ENCODE measurements at places on chromosomes 6 and 20.

DNA sequence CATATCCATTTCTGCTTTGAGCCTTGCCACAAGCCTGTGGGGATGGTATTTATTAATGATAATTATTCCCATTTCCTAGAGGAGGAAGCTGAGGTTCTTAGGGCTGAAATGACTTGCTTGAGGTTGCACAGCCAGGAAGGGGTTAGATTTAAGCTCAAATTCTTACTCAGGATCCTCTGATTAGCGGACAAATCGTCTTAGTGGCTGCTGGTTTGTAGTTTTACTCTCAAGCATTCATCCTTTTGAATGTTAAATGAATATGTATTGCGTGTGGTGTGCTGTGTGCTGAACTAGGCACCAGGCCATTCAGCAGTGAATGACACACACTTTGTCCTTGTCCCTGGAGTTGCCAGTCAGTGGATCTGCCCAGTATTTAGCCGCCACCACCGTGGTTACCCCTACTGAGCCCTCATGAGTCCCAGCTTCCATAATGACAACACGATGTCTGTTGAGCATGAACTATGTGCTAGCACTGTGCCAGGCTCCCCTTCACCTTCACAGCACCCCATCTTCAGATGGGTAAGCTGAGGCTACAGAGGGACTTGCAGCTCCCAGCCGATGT lies 10.0 kb downstream of the PACSIN1 start:
- DNase-seq: no peak

DNA sequence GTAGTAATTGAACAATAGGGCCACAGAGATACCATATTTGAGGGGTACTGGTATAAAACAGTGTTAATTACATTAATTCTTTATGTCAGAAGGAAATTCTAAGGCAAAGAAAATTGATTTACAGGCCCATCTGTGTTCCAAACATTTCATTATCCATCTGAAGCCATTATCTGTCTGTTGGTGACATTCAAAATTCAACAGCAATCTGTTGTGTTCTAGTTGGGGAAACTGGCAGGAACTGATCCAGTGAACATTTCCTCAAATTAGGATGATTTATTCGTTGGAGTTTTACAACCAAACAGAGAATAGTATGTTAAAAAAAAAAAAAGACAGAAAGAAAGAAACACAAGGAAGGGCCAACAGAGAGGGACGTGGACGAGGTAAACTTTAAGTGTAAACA lies 30.1 kb downstream of the HEBP2 start:
- no peak for DNase-seq

- DNase-seq: peak; percentile 46
These were observed 60.7 kb downstream of the EZR start for GRCh38 chr6:158758451-158758860.

- no peak for DNase-seq
These were observed 101.4 kb upstream of the PTPN1 start for GRCh38 chr20:50408526-50409364.

DNA sequence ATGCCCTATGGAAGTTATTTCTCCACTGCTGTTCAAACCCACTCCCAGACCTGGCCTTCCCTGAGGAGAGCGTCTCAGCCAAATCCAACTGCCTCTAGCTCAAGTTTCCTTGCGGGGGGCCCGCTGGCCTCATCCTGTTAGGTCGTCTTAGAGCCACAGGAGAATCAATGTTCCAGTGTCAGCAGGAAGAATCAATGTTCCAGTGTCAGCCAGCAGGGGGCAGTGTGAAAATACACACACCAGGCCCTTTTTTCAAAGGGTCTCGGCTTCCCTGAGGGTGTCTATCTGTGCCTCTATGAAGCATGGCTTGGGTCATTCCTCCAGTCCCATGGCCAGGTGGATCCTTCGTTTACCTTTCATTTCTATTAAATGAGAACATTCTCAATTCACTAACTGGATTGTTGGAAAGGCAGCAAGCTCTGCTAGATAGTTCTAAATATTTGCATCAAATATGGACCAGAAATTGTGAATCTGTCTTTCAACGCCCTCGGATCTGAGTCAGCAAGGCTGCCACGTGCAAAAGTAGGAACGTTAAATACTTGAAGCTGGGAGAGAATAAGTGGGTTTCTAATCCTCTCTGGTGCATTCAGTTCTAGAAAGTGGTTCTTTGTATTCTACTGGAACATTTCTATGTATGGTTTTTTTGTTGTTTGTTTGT lies 19.2 kb downstream of the PRND start:
- no peak for DNase-seq

DNA sequence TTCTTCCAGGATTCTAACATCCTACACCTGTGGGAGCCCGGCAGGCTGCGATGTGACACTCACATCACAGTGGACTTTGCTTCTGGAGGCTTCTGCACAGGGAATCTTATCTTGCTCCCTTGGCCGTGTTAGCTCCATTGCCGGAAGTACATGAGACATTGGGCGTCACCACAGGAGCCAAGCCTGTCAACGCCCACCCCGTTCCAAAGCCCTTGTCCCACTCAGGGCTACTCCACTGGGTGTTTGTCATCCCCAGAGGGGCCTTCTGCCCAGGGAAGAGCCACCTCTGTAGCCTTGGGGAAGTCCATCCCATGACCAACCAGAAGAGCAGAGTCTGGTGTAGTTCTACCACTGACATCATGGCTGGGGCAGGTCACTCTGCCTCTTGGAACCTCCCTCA lies 1.7 kb downstream of the RAB44 start:
- no peak for DNase-seq

DNA sequence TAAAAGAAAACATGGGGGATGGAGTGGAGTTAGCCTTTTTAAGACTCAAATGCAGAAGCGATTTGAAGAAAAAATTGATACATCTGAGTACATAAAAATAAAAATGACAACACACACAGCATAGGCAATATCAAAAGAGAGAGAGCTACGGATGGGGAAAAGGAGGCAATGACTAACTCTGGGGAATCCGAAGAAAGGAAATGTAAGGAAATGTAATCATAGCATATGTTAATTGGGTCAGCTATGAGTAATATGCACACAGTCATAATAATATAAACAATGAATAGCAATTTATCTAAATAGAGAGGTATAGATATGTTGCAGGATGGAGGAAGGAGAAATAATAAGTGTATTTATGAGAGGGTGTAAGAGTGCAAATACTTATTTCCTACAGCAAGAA lies 83.4 kb downstream of the NOL4L start:
- no peak for DNase-seq

GRCh38 chr6:152218887-152219286 lies 411.4 kb downstream of the ESR1 start:
- no peak for DNase-seq

GRCh38 chr20:61903575-61904340 lies 161.9 kb downstream of the TAF4 start:
- DNase-seq: no peak

GRCh38 chr20:61799928-61800327 lies 265.8 kb downstream of the TAF4 start:
- no peak for DNase-seq

- DNase-seq: no peak
These were observed 20.6 kb upstream of the REV3L start for GRCh38 chr6:111503660-111504059.

- DNase-seq: no peak
These were observed 35.0 kb upstream of the RNF24 start for GRCh38 chr20:4050203-4050980.

DNA sequence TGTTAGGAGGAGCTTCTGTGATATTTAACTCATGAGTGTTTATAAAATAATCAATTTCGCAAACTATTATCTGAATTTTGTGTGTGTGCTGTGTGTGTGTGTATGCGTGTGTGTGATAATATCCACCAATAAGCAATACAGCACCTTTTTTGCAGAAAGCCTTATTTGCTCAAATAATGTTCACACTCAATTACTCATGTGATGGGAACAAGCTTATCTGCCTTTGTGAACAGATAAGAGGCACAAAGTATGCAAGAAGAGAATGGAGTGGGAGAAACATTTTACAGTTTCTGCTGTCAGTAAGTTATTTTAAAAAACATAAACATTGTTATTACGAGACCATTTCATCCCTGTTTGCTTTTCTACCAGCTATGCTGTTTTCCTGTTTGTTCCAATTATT lies 36.7 kb upstream of the PTPRK start:
- no peak for DNase-seq

- DNase-seq: no peak
These were observed 51.3 kb upstream of the ADGRF5 start for GRCh38 chr6:46973029-46973428.

DNA sequence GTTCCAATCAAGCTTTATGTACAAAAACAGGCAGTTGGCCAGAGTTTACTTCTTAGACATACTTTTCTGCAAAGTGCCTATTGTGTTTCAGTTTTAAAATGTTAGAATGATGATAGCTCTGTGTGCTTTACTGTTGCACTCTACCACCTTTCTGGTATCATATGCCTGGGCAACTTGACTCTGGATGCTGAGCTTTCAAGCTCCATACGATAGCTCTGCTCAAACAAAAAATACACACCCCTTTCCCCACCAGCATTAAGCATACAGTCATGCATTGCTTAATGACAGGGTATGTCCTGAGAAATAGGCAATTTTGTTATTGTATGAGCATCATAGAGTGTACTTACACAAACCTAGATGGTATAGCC lies 123.1 kb downstream of the RCAN2 start:
- no peak for DNase-seq
